ENCODE measurements at places on chromosomes 5 and 9.

DNA sequence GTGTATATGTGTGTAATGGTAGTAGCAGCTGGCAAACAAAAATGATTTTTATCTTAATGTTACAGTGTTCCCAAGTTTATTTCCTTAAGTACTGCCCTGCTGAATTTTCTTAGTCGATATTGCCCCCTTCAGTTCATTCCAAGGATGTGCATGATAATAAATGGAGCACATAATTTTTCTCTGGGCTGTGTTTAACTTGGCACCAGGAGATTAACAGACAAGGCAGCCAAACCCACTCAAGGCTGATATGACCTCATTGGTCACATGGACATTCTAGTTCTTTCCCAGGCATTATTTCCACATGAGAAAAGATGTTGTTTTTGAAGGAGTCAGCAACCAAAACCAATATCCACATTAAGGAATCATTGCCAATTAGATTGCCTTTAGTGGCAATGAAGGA lies 61.8 kb downstream of the COX7C start:
- H3K4me3 ChIP-seq = no peak overlapping the region
- no peak for DNase-seq
- H3K27ac ChIP-seq = no peak overlapping the region
- no peaks in the 10 kb centered on the region for H3K27me3 ChIP-seq
- no peaks in the 10 kb centered on the region for H3K36me3 ChIP-seq
- H3K4me1 ChIP-seq = no peaks in the 10 kb centered on the region

DNA sequence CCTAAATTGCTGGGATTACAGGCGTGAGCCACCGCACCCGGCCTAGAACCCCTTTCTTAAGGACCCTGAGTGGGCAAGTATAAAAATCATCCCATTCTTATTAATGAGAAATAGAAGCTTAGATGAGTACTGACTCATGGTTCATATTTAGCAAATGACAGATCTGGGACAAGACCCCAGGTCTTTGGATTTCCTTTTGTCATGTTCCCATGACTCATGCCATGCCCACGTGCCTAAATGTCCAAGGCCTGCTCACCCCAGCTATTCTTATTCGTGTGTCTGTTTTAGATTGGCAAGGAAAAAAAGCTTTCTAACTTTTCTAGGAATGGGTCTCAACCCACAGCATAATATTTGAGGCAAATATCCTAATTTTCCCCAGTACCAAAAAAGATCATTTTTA lies 57.7 kb upstream of the RPS23 start:
- H3K4me3 ChIP-seq = no peak overlapping the region
- H3K27me3 ChIP-seq = peaks cover 18% of the 10 kb centered on the region
- H3K27ac ChIP-seq = no peak overlapping the region
- H3K4me1 ChIP-seq = no peaks in the 10 kb centered on the region
- no peaks in the 10 kb centered on the region for H3K36me3 ChIP-seq

DNA sequence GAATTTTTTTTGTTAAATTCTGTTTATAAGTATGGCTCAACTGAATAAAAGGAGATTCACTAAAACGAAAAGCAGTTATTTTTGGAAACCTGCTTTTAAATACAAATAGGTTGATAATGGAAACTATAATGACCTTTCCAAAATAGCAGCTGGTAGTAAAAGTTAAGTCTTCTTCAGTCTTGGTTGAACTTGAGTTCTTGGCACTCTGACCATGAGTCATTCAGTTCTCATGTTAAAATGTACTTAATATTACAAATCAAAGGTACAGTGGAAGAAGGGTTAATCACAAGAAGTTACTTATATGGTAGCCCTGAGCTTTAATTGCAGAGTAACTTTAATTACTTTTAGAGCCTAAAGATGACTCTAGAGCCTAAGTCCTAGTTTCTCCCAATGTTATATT lies 62.1 kb downstream of the KLF9 start:
- no peak for DNase-seq
- peaks cover 60% of the 10 kb centered on the region for H3K36me3 ChIP-seq
- H3K27ac ChIP-seq = peak overlapping the region; percentile 52
- H3K4me1 ChIP-seq = peaks cover 2% of the 10 kb centered on the region
- no peak overlapping the region for H3K4me3 ChIP-seq

DNA sequence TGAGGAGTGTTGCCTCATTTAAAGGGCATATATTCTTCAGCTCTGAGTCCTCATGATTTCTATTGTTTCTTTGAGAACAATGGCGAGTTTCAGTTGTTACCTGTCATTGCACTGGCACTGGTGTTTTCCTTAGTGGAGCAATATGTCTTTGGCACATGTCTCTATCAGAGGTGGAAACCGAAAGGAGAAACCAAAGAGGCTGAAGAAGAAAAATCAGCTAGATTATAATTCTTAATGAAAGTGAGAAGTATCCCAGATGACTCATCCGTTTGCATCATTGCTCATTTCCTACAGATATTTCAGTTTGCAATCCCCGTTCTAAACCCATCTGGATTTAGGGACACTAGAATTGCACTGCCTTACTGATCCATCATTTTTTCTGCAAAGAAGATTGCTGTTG lies 324.6 kb downstream of the TMEM232 start:
- H3K4me3 ChIP-seq = no peak overlapping the region
- H3K27me3 ChIP-seq = no peaks in the 10 kb centered on the region
- DNase-seq = no peak
- H3K4me1 ChIP-seq = no peaks in the 10 kb centered on the region
- no peaks in the 10 kb centered on the region for H3K36me3 ChIP-seq

DNA sequence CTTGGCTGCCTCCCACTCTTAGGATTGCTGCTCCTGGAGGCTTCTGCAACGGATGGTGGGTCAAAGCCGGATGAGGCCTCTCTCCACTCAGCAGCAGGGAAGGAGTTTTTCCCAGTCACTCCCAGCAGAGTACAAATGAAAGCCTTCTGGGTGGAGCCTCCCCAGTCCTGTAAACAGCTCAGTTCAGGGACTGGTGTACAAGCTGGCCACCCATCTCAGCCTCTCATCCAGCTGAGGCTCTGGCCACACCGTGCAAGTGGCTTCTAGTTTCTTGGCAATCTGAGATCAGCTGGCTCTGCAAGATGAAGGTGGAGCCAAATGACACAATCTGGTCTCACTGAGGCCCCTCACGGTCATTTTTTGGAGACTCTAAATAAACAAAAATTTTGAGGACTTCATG lies 10.0 kb downstream of the GPX3 start:
- no peak overlapping the region for H3K4me3 ChIP-seq
- peaks cover 98% of the 10 kb centered on the region for H3K36me3 ChIP-seq
- peak overlapping the region; percentile 50 for H3K27ac ChIP-seq
- no peaks in the 10 kb centered on the region for H3K27me3 ChIP-seq
- no peak for DNase-seq

- H3K36me3 ChIP-seq = no peaks in the 10 kb centered on the region
- peak; percentile 49 for DNase-seq
- H3K27me3 ChIP-seq = peaks cover 85% of the 10 kb centered on the region
- H3K4me3 ChIP-seq = peak within 1 kb of the TSS; percentile 70
- H3K27ac ChIP-seq = peak within 1 kb of the TSS; percentile 22
- peaks cover 32% of the 10 kb centered on the region for H3K4me1 ChIP-seq
These were observed at the start of gene EFNA5 for GRCh38 chr5:107670932-107671741. EFNA5 (minus strand) TSS chr5:107670937.

GRCh38 chr5:180313677-180314505 lies 22.0 kb upstream of the MAPK9 start:
- DNase-seq = peak; percentile 38
- no peak overlapping the region for H3K4me3 ChIP-seq
- no peaks in the 10 kb centered on the region for H3K4me1 ChIP-seq
- no peaks in the 10 kb centered on the region for H3K27me3 ChIP-seq
- H3K36me3 ChIP-seq = no peaks in the 10 kb centered on the region

GRCh38 chr5:14171046-14171445 lies 27.9 kb downstream of the TRIO start:
- H3K36me3 ChIP-seq = no peaks in the 10 kb centered on the region
- peaks cover 21% of the 10 kb centered on the region for H3K27me3 ChIP-seq
- no peak overlapping the region for H3K27ac ChIP-seq

DNA sequence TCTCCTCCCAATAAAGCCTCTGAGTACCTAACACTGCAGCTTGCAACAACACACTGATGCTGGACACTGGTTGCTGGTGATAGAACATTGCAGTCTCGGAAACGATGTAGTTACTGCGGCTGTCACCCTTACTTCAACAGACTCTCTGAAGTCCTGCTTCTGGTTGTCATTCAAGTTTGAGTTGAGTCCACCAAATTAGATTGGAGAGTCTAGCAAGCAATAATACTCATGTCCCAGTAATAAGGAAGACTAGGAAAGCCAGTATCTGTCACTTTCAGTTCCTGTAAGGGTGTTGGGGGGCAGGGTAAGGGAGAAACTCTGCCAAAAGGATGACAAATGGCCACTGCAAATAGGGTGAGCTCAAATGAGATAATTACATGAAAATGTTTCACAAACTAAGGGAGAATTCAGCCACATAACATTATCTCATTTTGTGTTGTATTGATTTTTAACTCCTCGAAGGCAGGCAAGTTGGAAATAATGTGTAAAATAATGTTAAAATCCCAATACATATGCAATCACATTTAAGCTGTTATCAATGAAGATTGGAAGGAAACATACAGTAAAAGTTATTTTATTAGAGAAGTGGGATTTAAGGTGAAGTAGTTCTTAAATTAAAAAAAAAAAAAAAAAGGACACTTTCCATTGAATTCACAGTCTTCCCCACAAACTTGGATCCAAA lies 849 bp upstream of the IFT74 start:
- no peak for DNase-seq
- H3K36me3 ChIP-seq = peaks cover 9% of the 10 kb centered on the region
- peak overlapping the region; percentile 96 for H3K27ac ChIP-seq
- H3K4me1 ChIP-seq = peaks cover 40% of the 10 kb centered on the region
- peak overlapping the region; percentile 92 for H3K4me3 ChIP-seq
- H3K27me3 ChIP-seq = no peaks in the 10 kb centered on the region

- no peak overlapping the region for H3K27ac ChIP-seq
- H3K27me3 ChIP-seq = peaks cover 16% of the 10 kb centered on the region
- peaks cover 5% of the 10 kb centered on the region for H3K4me1 ChIP-seq
- peaks cover 4% of the 10 kb centered on the region for H3K36me3 ChIP-seq
- no peak for DNase-seq
These were observed 331.9 kb upstream of the RFX3 start for GRCh38 chr9:3857673-3858072.

GRCh38 chr9:87578625-87579024 lies 81.0 kb downstream of the DAPK1 start:
- no peak overlapping the region for H3K27ac ChIP-seq
- H3K4me1 ChIP-seq = no peaks in the 10 kb centered on the region
- peaks cover 9% of the 10 kb centered on the region for H3K27me3 ChIP-seq
- DNase-seq = no peak
- H3K36me3 ChIP-seq = no peaks in the 10 kb centered on the region

- H3K27ac ChIP-seq = peak overlapping the region; percentile 83
- no peaks in the 10 kb centered on the region for H3K27me3 ChIP-seq
- H3K36me3 ChIP-seq = no peaks in the 10 kb centered on the region
- DNase-seq = no peak
- H3K4me1 ChIP-seq = peaks cover 76% of the 10 kb centered on the region
These were observed 47.1 kb upstream of the NEK6 start for GRCh38 chr9:124210697-124211096.

DNA sequence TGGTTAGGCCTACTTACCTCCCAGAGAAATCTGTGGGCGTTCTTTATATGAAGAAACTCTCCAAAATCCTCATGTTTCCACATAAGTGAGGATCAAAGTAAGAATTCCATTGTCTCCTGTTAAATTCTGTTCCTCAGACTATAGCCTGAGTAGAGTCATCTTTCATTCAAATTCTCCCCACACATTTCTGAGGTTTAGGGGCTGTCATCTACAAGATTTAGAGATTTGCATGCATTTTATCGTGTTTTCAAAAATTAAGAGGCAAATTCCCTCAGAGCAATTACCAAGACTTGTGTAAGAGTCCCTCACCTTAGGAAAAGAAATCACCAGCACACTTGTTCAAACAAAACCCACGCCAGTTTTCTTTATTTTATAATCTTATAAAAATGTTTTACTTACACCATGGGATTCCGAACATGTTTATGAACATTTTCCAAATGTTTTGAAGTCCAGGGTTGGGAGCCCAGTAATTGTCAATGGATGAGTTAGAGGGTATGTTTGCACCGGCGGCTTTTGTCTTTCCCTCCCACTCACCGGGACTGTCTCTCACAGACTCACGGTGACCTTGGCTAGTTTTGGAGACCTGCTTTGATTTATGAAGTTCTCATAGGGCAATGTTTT lies 367.6 kb downstream of the ENC1 start:
- no peak overlapping the region for H3K4me3 ChIP-seq
- H3K27ac ChIP-seq = no peak overlapping the region
- H3K4me1 ChIP-seq = no peaks in the 10 kb centered on the region
- peaks cover 8% of the 10 kb centered on the region for H3K27me3 ChIP-seq

DNA sequence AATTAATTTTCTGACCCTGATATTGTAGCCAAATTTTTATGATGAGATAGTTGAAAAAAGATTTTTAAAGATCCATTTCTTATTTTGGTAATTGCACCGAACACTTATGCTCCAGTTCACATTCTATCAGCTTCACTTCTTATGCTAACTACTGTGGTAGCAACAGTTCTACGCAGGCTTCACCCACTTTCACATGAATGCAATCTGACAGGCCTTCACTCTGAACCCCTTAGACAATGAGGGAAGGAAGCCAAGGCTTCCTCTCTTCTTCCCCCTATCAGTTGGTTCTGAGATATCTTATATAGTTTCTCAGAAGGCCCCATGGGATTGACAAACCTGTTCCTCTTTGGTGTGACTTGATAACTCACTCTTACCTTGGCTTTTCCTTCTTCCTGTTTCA lies 185.8 kb downstream of the CETN3 start:
- no peaks in the 10 kb centered on the region for H3K36me3 ChIP-seq
- H3K4me1 ChIP-seq = no peaks in the 10 kb centered on the region
- no peak overlapping the region for H3K4me3 ChIP-seq
- H3K27me3 ChIP-seq = no peaks in the 10 kb centered on the region
- no peak for DNase-seq
- H3K27ac ChIP-seq = no peak overlapping the region

GRCh38 chr5:58314356-58315210 lies 145.3 kb downstream of the PLK2 start:
- peaks cover 3% of the 10 kb centered on the region for H3K27me3 ChIP-seq
- H3K36me3 ChIP-seq = no peaks in the 10 kb centered on the region
- no peaks in the 10 kb centered on the region for H3K4me1 ChIP-seq
- H3K4me3 ChIP-seq = no peak overlapping the region
- no peak for DNase-seq

- no peaks in the 10 kb centered on the region for H3K36me3 ChIP-seq
- no peak overlapping the region for H3K4me3 ChIP-seq
- H3K27me3 ChIP-seq = no peaks in the 10 kb centered on the region
- DNase-seq = no peak
These were observed 63.6 kb upstream of the SLC28A3 start for GRCh38 chr9:84404095-84404686.

- no peak for DNase-seq
- no peak overlapping the region for H3K27ac ChIP-seq
- H3K27me3 ChIP-seq = no peaks in the 10 kb centered on the region
- no peaks in the 10 kb centered on the region for H3K4me1 ChIP-seq
- H3K36me3 ChIP-seq = no peaks in the 10 kb centered on the region
These were observed 67.4 kb downstream of the FBN2 start for GRCh38 chr5:128470663-128471062.

DNA sequence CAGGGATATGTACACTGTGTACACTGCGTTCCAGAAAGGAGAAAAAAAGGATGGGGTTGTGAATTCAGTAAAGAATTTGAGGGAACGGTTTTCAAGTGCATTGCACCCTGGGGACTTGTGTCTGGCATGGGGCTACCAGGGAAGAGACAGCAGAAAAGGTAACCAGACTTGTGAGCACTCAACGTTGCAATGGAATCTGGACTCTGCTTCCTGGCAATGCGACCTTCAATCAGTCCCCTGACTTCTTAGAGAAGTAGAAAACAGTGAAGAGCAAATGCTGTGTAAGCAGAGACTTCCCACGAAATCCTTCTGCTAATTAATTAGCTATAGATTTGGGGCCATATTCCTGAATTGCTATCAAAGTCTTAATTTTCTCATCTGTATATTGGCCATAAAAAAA lies 36.3 kb downstream of the MACIR start:
- H3K36me3 ChIP-seq = no peaks in the 10 kb centered on the region
- no peaks in the 10 kb centered on the region for H3K4me1 ChIP-seq
- peaks cover 7% of the 10 kb centered on the region for H3K27me3 ChIP-seq
- H3K4me3 ChIP-seq = no peak overlapping the region
